ENCODE measurements at places on chromosomes 6 and 20. TPM values are rescaled to one million over a fixed set of nuclear protein-coding genes. Genes with fewer than 3 reads are reported as not detected.

- no peak overlapping the region for H3K4me3 ChIP-seq
- no peaks in the 10 kb centered on the region for H3K4me1 ChIP-seq
- DNase-seq, result no peak
- no peaks in the 10 kb centered on the region for H3K36me3 ChIP-seq
These were observed 15.0 kb upstream of the JARID2 start for GRCh38 chr6:15230827-15231226.

- no peak overlapping the region for H3K27ac ChIP-seq
- peaks cover 7% of the 10 kb centered on the region for H3K4me1 ChIP-seq
- H3K4me3 ChIP-seq, result no peak overlapping the region
- no peaks in the 10 kb centered on the region for H3K36me3 ChIP-seq
- H3K27me3 ChIP-seq, result no peaks in the 10 kb centered on the region
These were observed 422.7 kb downstream of the NKAIN2 start for GRCh38 chr6:124226396-124226795.

GRCh38 chr20:35276408-35276807, 1.5 kb downstream of the MMP24OS start:
- peaks cover 6% of the 10 kb centered on the region for H3K4me1 ChIP-seq
- no peak for DNase-seq
- no peaks in the 10 kb centered on the region for H3K27me3 ChIP-seq
- peak overlapping the region; percentile 95 for H3K4me3 ChIP-seq
- peak overlapping the region; percentile 50 for H3K27ac ChIP-seq

DNA sequence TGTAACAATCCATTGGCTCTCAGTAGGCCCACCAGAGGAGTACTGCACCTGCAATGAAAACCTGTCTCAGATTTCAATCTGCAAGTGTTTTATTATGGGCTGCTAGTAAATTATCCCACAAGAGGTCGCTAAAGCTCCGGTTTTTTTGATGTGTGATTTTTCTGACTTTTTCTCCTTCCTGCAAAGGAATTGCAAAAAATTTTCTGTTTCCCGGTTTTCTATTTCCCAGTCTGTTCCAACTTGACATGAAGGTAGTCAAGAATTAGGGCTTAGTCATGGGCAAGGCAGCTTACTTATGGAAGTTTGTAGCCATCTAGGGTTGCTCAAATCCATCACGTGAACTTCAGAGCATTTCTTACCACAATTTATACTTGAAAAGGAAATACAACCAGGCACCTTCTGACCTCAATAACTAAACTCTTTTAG, 38.5 kb upstream of the AHI1 start:
- H3K36me3 ChIP-seq, result no peaks in the 10 kb centered on the region
- peaks cover 20% of the 10 kb centered on the region for H3K4me1 ChIP-seq
- peak overlapping the region; percentile 87 for H3K27ac ChIP-seq
- DNase-seq, result no peak

- no peak overlapping the region for H3K27ac ChIP-seq
- DNase-seq, result no peak
- H3K4me1 ChIP-seq, result peaks cover 15% of the 10 kb centered on the region
- H3K27me3 ChIP-seq, result peaks cover 2% of the 10 kb centered on the region
These were observed 498.3 kb upstream of the AGPAT4 start for GRCh38 chr6:161772176-161772575.

- H3K27ac ChIP-seq, result no peak overlapping the region
- peaks cover 5% of the 10 kb centered on the region for H3K4me1 ChIP-seq
- peaks cover 9% of the 10 kb centered on the region for H3K27me3 ChIP-seq
- DNase-seq, result no peak
- H3K4me3 ChIP-seq, result no peak overlapping the region
These were observed 11.2 kb downstream of the CNBD2 start for GRCh38 chr20:35979544-35979943.

The RHAG gene
- not detected for total RNA-seq

The EEF1A2 gene
- total RNA-seq, result 15.6 TPM

- no peaks in the 10 kb centered on the region for H3K27me3 ChIP-seq
- DNase-seq, result no peak
- H3K4me1 ChIP-seq, result no peaks in the 10 kb centered on the region
- H3K4me3 ChIP-seq, result no peak overlapping the region
- no peaks in the 10 kb centered on the region for H3K36me3 ChIP-seq
These were observed 177.9 kb downstream of the RNGTT start for GRCh38 chr6:88785478-88785877.

GRCh38 chr6:43773050-43773979, 3.3 kb downstream of the VEGFA start:
- H3K4me1 ChIP-seq, result peaks cover 42% of the 10 kb centered on the region
- H3K27me3 ChIP-seq, result no peaks in the 10 kb centered on the region
- no peak for DNase-seq
- H3K27ac ChIP-seq, result peak overlapping the region; percentile 82
- H3K36me3 ChIP-seq, result peaks cover 19% of the 10 kb centered on the region

GRCh38 chr6:152380993-152381898, 255.9 kb downstream of the SYNE1 start:
- peaks cover 2% of the 10 kb centered on the region for H3K36me3 ChIP-seq
- DNase-seq, result peak; percentile 62
- H3K4me3 ChIP-seq, result peak overlapping the region; percentile 88
- H3K27me3 ChIP-seq, result no peaks in the 10 kb centered on the region
- H3K4me1 ChIP-seq, result peaks cover 28% of the 10 kb centered on the region
- peak overlapping the region; percentile 99 for H3K27ac ChIP-seq

GRCh38 chr20:44961870-44962267, 1.7 kb upstream of the TOMM34 start:
- H3K4me1 ChIP-seq, result peaks cover 51% of the 10 kb centered on the region
- peak overlapping the region; percentile 75 for H3K27ac ChIP-seq
- H3K36me3 ChIP-seq, result no peaks in the 10 kb centered on the region
- no peak overlapping the region for H3K4me3 ChIP-seq
- H3K27me3 ChIP-seq, result no peaks in the 10 kb centered on the region
- no peak for DNase-seq

- no peak overlapping the region for H3K4me3 ChIP-seq
- H3K27ac ChIP-seq, result no peak overlapping the region
- H3K4me1 ChIP-seq, result peaks cover 44% of the 10 kb centered on the region
- no peaks in the 10 kb centered on the region for H3K27me3 ChIP-seq
- no peak for DNase-seq
These were observed 11.7 kb downstream of the MYLIP start for GRCh38 chr6:16140607-16141006.

- no peak for DNase-seq
- no peaks in the 10 kb centered on the region for H3K27me3 ChIP-seq
These were observed 73.0 kb downstream of the SASH1 start for GRCh38 chr6:148415511-148416260.

- no peaks in the 10 kb centered on the region for H3K27me3 ChIP-seq
- no peak overlapping the region for H3K27ac ChIP-seq
- DNase-seq, result no peak
- no peak overlapping the region for H3K4me3 ChIP-seq
- peaks cover 11% of the 10 kb centered on the region for H3K4me1 ChIP-seq
These were observed 18.3 kb downstream of the SLC16A10 start for GRCh38 chr6:111105578-111105977.

The GJA10 gene
- total RNA-seq, result not detected

DNA sequence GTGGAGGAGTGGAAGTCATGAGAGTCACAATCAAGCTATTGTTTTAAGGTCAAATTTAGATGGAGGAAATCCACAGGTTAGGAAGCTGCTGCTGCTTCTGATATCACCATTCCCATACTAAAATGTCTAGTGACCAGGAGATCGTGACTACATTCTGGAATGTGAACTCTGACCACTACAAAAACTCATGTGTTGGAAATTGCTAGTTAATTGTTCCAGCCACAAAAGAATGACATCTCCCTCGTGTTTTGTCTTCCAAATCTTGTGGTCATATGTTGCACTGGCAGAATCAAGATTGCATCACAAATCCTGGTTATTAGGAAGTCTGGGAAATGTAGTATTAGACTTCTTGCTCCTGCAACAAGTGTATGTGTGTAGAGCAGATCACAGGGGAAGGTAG, 441.9 kb downstream of the CD109 start:
- peaks cover 5% of the 10 kb centered on the region for H3K27me3 ChIP-seq
- H3K4me1 ChIP-seq, result no peaks in the 10 kb centered on the region
- no peak for DNase-seq
- no peaks in the 10 kb centered on the region for H3K36me3 ChIP-seq

All from mesothelial cell of epicardium (in vitro differentiated cells).